ENCODE measurements at places on chromosomes 16 and 17.
A peak's percentile ranks its signal among the peaks of the same experiment; 100 is the strongest.

DNA sequence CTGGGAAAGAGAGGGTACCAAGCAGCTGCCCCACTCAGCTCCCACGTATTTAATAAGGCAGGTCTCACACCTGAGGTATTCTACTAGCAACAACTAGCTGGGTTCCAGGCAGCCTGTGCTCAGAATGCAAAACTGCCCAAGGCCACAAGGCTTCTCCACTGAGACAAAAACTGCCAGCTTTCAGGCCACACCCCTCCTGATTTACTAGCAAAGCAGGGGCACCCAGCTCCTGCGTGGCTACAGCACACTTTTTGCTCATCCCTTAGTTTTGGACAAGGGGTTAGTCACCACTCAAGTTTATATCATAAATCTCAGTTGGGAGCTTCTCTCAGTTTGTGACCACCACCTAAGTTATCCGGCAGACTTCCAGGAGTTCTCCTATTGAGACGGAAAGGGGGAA, 494.6 kb downstream of the CDH11 start:
- no peak for DNase-seq

GRCh38 chr17:7307686-7308624, 527 bp downstream of the EIF5A start:
- DNase-seq: peak; percentile 51

DNA sequence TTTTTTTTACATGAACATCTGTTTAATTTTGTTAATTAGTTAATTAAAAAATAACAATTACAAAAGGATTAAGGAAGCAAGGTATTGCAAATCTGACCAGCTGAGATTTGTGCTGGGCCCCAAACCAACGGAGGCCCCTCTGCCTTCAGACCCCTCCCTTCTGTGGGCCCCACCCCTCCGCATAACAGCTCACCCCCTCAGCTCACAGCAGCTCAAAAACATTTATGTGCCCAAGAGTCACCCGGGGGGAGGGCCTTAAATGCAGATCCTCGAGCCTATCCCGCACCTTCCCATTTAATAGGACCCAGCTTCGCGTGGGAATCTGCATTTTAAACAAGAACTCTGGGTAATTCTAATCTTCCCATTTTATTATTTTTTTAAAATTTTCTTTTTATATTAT, 75.0 kb downstream of the MGAT5B start:
- DNase-seq: no peak

- peak; percentile 37 for DNase-seq
Observed at GRCh38 chr17:4004517-4005295, 40.5 kb upstream of the ATP2A3 start.

- no peak for DNase-seq
Observed at GRCh38 chr16:88920618-88921590, 54.4 kb upstream of the PABPN1L start.

DNA sequence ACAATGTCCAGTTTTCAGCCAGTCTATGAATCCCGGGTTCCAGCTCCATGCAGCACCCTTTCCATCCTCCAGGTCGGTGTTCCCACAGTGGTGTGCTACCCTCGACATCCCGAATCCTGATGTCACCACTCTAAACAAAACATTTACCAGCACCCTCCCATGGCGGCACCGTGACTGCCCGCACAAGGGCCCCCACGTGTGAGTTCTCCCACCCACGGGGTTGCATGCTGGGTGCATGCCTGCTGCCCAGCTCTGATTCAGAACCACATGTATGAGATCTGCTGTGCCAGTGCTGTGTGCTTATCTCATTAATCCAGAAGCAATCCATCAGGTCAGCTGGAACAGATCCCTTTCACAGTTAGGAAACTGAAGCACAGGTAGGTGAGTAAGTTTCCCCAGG, 57.4 kb downstream of the C16orf78 start:
- no peak for DNase-seq
